ENCODE measurements at places on chromosomes 16 and 17. TPM values are rescaled to one million over a fixed set of nuclear protein-coding genes. Genes with fewer than 3 reads are reported as not detected.

GRCh38 chr16:50411034-50411433 lies 42.2 kb upstream of the BRD7 start:
- DNase-seq, result no peak

The SNX20 gene
- 1.7 TPM for total RNA-seq

The FMNL1 gene
- total RNA-seq, result 11.9 TPM

The TSR3 gene
- 30.2 TPM for total RNA-seq

- DNase-seq, result no peak
These were observed 26.3 kb upstream of the ETV4 start for GRCh38 chr17:43572368-43572980.

DNA sequence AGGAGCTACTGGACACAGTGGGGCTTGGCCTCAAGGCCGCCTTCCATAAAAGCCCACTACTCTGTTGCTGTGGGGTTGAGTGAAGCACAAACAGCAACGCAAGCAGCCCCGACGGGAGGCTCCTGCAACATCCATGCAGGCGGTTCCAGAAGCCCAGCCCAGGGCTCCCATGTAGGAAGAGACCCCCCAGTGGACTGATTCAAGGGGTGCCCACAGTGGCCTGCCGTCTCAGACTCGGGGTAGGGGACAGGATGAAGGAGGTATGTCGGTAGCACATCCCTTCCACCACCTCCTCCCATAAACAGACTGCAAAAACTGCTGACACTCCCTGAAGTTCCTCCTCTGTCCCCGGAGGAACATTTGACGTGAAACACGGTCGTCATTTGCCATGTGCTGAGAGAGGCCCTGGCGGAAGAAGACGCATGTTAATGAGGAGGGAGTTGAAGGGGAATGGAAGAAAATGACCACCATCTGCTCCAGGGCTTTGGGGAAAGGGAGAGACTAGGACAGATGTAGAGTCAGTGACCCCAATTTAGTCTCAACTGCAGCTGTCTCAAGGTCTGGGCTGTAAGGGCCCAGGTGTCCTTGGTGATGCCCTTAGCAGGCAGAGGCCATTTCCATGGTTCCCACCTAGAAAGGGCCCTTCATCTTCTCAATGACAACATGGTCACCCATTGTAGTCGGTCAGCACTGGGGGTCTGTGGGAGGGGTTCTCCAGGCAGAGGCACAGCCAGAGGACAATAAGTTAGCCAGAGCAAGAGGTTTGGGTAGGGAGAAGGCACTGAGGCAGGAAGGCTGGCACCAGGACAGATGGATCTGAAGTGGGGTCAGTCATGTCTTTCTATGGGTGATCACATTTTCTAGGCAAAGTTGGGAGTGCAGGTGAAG lies 200.6 kb downstream of the CPPED1 start:
- DNase-seq, result no peak

The SIAH1 gene
- 8.3 TPM for total RNA-seq

The SLC16A6 gene
- total RNA-seq, result 1.0 TPM

The RHBDL1 gene
- total RNA-seq, result 0.70 TPM

- peak; percentile 42 for DNase-seq
These were observed 2.2 kb downstream of the GRB7 start for GRCh38 chr17:39739885-39740356.

All from pancreas (tissue), 10 donors.